ENCODE measurements at places on chromosomes 3 and 15.

GRCh38 chr3:144775551-144775950 lies 803.9 kb downstream of the DIPK2A start:
- no peak for DNase-seq

GRCh38 chr15:87354661-87355410 lies 901.7 kb downstream of the NTRK3 start:
- DNase-seq: peak; percentile 75

DNA sequence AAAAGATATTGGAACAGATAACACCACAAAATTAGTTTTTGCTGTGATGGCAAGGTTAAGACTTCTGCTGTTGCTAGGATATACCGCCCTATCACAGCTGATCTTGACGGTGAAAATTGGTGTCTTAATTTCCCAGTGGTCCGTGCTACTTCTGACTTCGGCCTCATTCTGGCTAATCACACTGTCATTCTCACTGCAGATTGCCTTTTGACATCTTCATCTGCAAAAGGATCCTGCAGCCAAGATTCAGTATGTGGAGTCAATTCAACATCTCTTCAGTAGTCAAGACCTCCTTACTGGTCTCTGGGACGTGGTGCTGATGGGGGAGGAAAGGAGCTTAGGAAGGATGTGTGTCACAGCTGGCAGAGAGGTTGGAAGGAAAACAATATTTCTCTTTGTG lies 438.6 kb downstream of the WDR72 start:
- DNase-seq: no peak

DNA sequence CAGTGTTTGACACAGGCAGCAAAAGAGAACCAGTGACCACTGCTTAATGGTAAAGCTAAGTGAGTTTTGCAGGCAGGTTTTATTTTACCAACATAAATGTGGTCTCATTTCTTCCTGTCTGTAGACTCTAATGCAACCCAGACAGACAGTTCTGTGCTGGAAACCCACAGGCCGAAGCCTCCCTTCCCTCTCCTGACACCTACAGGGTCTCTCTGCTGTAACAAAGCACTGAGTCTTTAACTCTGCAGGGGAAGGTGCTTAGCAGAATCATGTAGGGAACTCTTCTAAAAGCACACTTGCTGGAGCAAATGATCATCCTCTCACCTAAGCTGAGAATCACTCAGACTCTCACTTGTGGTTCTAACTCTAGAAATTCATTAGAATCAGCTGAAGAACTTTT lies 200.3 kb downstream of the KBTBD8 start:
- DNase-seq: no peak

DNA sequence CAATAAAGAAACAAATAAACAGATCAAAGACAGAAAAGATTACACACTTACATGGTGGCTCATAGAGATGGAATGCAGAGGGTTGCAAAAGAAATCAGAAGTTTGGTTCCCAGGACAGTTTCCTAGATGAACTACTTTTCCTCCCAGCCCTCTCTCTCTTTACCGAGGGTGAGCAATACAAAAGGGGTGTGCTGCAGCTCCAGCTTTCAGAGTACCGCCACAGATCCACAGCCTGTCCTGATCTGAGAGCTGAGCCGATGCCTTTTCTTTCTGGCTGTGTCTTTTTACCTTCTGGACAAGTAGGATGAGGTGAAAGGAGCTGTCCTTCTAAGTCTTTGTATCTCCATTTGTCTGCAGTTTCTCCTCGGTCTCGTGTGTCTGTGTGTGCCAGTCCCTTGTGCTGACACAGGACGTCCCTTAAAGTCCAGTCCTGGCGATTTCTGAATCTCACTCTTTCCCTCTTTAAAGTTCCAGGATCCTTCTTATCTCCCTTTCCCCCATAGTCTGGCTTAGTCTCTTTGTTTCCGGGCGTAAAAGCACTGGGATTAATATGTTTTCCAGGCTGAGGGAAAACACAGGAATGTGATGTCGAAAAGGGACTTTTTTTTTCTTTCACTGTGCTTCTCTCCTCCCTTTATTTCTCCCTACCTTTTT lies 540 bp downstream of the CCDC80 start:
- DNase-seq: peak; percentile 68

- no peak for DNase-seq
Measured at GRCh38 chr3:85271911-85272310, 313.1 kb downstream of the CADM2 start.

GRCh38 chr3:133945381-133946095 lies 49.9 kb upstream of the RAB6B start:
- DNase-seq: no peak

DNA sequence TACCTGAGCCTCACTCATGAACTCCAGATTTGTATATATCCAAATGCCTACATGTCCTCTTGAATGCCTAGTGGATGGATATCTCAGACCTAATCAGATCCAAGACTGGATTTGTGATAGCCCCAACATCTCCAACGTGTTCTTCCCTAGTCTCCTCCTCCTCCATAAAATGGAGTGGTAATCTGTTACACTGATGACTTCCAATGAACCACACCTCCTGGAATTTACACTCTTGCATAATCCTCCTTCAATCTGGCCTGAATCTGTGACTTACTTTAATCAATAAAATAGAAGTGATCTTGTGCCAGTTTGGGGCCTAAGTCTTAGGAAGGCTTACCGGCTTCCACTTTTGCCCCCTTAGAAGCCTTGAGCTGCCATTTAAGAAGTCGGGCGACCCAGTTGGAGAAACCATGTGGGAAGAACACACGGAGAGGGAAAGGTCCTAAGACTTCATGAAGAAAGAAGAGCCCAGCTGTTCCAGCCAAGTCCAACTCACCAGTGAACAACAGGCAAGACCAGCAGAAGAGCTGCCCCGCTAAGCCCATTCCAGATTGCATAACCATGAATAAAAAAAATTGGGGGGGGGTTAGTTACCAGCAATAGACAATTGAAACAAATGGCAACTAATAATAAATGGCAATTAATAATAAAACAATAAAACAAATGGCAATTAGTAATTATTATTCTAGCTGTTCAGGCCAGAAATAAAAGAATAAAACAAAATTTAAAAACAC lies 164.3 kb downstream of the STT3B start:
- DNase-seq: no peak

GRCh38 chr15:45064386-45064785 lies 41.4 kb downstream of the SORD start:
- DNase-seq: peak; percentile 11

DNA sequence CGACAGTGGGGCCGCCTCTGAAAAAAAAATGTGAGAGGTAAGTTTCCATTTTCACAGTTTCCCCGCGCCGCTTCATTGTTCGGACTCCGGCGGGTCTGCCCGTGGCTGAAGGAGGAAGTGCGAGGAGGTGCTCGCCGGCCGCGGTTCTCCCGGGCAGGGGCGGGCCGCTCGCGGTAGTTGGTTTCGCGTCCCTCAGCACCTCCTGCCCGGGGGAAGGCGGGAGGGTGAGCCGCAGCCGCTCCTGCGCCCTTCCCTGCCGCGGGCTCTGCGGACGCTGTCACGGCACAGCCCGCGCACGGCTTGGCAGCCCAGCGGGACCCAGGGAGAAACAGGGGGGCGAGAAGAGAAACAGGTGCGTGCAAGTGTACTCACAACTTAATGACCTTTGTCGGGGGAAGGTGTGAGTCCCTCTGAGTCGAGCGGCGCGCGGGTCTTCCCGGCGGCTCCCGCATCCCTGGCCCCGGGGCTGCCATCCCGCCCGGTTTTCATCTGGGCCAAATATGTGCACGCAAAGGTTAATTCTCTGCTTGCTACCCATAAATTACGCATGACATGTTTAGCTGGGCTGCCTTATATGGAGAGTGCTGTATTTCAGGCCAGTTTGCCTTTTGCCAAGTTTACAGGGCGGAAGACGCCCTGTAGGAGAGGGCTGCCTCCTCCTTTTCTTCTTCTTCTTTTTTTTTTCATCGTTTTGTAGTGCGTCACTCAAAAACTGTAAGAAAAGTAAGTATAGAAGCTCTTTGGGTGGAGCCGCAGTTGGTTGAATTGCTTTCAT lies 514 bp downstream of the MBNL1 start:
- peak; percentile 95 for DNase-seq

- peak; percentile 91 for DNase-seq
Measured at GRCh38 chr15:59315914-59316451, 56.7 kb downstream of the MYO1E start.

GRCh38 chr15:93223803-93224202 lies 134.8 kb upstream of the RGMA start:
- DNase-seq: no peak

GRCh38 chr15:96869122-96869521 lies 538.6 kb downstream of the NR2F2 start:
- DNase-seq: no peak

- no peak for DNase-seq
Measured at GRCh38 chr3:162435750-162436149, 939.1 kb downstream of the OTOL1 start.

All from fibroblast of upper back skin (primary cell).